ENCODE measurements at places on chromosomes 4 and X.

DNA sequence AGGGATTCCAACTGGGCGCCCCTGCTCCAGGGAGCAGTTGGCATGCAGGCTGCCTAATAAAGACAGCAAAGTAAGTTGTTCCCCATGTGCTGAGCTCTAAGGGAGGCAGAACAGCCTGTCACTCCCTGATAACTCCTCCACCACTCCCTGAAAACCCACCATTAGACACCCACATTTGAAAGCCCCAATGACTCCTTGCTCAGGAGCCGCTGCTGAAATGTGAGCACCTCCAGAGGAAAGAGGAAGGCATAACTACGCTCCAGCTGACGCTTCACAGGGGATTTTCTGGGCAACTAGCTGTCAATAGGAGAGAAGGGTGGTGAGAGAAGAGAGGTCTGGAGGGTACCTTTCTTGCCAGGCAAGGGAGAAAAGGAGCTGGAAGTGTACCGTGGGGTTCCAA lies 62.5 kb downstream of the NPY1R start:
- no peak for DNase-seq

DNA sequence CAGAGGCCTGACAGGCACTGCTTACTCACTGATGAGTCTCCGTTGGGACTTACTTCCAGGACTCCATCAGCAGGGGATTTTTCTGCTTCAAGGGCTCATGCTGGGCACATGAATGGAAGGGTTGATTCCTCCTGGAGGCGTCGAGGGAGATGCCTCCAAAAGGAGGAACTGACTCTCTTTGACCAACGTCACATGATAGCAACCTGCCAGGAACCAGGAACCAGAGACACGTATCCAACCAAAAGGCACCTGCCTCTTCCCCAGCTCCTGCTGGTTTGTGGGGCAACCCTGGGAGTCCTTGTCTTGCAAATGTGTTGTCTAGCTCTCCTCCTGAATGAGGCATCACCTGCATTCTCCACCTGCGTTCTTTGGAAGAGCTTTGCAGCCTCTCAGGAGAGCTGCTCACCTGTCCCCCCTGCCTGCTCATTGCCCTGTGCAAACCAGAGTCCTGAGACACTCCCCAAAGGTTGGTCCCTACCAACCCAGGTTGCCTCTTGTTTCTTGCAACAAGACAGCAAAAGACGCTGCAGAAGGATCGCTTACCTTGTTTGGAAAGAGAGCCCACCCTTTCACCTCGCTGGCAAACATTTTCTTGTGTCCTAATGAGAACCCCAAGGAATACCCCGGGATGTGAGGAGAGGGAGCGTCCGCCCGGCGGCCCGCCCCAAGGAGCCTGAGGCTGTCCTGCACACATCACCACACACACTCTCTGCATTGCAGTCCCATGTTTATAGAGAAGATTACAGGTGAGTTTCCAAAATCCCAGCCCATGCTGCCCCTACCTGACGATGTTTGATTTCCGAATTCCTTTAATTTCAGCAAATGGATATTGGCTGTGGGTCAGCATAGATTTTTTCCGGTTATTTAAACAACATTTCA lies 30.5 kb upstream of the SHOX start:
- no peak for DNase-seq

DNA sequence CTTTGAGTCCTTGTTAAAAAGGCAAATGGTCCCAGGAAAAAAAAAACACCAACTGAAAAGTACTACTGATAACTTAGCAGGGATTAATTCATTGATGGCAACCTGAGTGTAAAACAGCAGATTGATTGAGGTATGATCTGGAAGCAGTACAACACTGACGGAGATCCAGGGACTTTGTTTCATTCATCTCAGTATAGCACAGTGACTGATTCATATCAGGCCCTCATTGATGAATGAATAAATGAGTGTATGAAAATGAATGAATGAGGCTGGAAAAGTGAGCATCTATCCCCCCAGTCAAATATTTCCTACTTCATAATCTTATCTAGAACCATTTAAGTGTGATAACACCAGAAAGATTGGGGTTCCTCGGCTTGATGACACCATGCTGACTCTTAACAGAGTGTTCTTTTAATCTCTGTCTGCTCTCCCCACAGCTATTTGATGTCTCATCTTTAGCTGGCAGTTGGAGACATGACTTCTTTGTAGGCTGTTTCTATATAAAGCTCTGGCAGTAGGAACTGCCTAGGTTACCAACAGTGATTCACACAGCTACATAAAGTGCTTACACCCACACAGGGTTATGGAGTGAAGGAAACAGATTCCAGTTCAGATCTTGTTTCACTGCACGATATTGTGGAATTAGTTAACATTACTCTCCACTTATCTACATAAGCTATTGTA lies 18.6 kb upstream of the RNF128 start:
- no peak for DNase-seq

DNA sequence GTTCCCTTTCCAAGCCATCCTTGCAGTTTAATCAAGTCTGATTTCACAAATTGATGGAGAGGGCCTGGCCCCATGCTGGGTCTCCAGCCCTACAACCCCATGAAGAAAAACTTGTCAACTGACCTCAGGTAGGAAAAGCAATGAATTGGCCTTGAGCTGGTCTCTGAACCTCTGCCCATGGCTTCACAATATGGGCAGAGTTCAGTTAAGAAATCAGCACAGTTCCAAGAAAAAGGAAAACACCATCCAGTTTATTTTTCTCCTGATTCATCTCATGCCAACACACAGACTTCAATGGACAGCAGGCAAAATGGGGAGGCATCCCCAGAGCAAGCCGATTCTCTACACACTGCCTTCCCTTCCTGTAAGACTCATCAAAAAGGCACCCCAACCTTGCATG lies 3.3 kb downstream of the RIPPLY1 start:
- no peak for DNase-seq

DNA sequence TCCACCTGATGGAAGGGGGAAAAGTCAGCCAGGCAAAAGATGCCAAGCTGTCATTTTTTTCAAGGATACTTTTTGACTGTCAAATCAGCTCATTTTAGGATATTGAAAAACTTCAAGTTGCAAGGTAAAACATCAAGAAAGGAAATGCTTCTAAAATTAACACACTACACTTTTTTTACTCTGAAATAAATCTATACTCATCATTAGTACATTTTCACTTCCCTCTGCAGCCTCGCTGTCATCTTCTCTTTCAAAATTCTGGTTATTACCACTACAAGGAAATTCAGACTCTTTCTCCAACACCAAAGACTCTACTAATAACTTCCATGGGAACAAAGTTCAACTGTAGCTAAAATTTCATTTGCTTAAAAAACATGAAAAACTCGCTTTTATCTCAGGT lies 41.6 kb downstream of the APBB2 start:
- no peak for DNase-seq

GRCh38 chr4:16685536-16685935 lies 212.9 kb downstream of the LDB2 start:
- DNase-seq: no peak

DNA sequence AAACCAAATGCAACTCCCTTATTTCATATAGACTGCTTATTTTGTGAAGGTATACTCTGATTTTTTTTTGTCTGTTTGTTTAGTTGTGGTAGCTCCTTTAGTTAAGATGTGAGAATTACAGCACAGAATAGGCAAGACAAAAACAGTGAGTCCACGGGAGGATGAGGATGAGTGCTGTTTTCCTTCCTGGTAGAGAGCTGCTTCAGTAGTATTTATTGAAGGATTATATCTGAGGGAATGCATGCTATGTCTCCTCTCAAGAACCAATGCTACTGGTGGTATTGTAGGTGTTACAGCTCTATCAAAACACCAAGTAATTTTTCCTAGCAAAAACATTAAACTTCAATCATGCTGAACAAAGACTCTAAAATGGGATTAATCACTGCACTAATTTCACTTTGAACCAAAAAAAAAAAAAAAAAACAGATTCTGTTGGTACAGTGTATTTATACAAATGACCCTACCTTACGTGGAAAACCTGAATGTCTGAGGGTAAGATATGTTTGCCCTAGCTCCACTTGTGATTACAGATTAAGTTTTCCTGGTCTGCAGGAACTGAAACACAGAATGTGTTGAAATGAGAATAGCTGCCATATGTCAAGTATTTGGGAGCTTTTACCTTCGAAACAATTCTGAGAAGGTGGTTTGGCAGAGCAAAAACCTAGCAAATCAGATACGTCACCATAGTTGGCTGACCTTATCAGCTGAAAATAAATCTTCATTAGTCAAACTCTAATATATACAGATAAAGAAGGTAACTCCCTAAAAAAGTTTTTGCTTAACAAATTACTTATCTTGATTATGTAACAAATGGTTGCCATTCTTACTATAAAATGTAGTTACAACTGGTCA lies 40.3 kb downstream of the PPP3CA start:
- no peak for DNase-seq

- DNase-seq: no peak
Measured at GRCh38 chrX:74451450-74452198, 30.3 kb downstream of the SLC16A2 start.

DNA sequence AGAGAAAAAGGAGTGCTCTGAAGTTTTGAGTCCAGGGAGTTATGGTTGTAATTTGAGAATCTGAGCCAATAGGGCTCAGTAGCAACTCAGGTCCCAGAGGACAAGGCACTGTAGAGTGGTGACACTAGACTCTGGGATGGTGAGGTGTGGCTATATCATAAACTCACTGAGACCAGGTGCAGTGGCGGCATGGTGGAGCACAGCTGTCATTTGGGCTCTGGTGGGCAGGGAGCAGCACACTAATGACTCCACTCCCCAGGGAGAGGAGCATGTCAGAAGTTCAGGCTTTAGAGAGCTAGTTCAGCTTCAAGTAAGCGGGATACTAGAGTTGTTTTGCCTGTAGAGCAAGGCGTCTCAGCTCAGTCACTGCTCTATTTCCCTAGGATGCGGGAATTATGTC lies 165.4 kb upstream of the USP38 start:
- no peak for DNase-seq

GRCh38 chr4:116638592-116638991 lies 446.8 kb downstream of the TRAM1L1 start:
- no peak for DNase-seq

GRCh38 chr4:111046811-111047210 lies 423.9 kb upstream of the PITX2 start:
- DNase-seq: no peak

GRCh38 chr4:47913861-47914219 lies 543 bp downstream of the NFXL1 start:
- no peak for DNase-seq

- DNase-seq: no peak
Measured at GRCh38 chr4:125244848-125245450, 69.8 kb upstream of the FAT4 start.

GRCh38 chr4:70712604-70713452 lies 8.9 kb upstream of the RUFY3 start:
- DNase-seq: no peak

GRCh38 chr4:122377352-122377751 lies 1.5 kb upstream of the ADAD1 start:
- DNase-seq: no peak

DNA sequence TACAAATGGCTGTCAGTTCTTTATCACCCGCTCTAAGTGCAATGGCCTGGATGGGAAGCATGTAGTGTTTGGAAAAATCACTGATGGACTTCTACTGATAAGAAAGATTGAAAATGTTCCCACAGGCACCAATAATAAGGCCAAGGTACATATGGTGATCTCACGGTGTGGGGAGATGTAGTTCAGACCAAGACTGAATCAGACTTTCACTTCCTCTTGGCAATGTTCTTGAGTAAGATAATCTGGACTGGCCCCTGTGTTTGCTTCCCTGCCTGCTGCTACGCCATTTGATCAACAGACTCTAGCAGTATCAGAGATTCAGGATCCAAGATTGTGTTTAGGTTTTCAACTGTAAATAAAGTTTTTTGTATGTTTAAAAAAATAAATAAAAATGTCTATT lies 682.2 kb upstream of the AMOT start:
- no peak for DNase-seq

Measured in memory B cell (primary cell).